ENCODE measurements at places on chromosomes 7 and 10.

- DNase-seq = no peak
Observed at GRCh38 chr10:75181073-75181472, 29.5 kb upstream of the VDAC2 start.

- DNase-seq = peak; percentile 58
Observed at GRCh38 chr7:34011696-34012095, 106.4 kb downstream of the BMPER start.

GRCh38 chr10:116118847-116119246 lies 154.2 kb downstream of the GFRA1 start:
- DNase-seq = no peak

- no peak for DNase-seq
Observed at GRCh38 chr10:102555781-102556328, 52.1 kb downstream of the SUFU start.

GRCh38 chr7:8423057-8423456 lies 10.4 kb upstream of the NXPH1 start:
- DNase-seq = no peak

DNA sequence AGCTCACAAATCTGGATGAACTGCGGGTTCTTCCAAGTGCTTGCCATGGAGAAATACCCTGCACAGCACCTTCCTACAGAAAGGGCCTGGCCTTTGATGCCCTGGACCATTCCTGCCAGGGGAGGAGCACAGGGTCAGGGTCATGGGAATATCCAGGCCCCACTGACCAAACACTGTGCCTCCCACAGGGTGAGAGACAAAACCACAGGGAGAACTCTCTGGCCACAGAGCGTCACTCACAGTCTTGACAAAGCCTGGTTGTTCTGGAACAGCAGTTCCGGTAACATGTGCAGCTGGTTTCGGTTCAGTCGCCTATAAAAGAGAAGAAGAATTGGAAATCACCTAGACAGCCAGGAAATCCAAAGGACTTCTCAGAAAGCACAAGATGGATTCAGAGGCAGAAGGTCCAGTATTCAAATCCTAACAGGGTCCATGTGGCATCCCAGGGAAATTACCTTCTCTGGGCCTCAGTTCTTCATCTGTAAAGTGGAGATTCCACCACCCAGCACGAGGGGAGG lies 28.1 kb downstream of the SLIT1 start:
- no peak for DNase-seq

Data from SJSA1 (cell line).